Esophagus squamous epithelium (tissue), 5 donors: ENCODE measurements at places on chromosomes 16 and 17.

- DNase-seq, result no peak
Measured at GRCh38 chr16:30040221-30040620, 9.2 kb upstream of the TLCD3B start.

DNA sequence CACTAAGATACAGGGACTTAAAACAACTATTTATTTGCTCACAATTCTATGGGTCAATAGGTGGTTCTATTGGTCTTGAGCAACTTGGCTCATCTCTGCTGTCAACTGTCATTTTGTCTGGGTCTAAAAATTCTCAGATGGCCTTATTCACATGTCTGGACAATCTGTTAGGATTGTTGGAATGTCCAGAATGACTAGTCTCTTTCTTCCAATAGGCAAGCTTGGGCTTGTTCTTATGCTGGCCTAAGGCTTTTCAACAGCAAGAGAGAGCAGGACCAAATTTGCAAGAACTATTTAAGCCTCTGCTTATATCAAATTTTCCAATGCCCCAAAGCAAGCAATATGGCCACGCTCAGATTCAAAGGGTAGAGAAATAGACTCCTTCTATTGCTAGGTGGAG is 240.9 kb downstream of the KIF2B start:
- DNase-seq, result no peak

DNA sequence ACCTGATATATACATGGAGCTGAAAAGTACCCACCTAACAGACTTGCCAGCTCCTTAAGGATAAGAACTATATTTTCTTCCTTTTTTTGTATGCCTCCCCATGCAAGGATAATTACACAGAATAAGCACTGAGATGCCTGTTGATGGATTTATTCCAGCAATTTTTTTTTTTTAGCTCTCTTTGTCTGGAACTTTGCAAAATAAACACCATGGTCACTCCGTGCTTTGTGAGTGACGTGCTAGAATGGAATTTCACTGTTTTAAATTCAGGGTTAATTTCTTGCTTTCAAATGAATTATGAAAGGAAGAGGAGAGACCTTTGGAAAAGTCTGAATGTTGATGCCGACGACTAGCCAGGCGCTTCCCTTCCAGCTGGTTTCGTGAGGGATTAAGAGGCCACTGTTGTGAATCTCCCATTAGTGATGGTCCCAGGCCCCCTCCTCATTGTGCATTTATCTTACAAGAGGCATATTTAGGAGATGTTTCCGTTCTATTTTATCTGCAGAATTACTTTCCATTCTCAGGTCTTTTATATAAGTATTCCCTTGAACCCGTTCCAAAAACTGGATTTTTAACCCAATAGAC is 529.1 kb downstream of the WWOX start:
- DNase-seq, result no peak

DNA sequence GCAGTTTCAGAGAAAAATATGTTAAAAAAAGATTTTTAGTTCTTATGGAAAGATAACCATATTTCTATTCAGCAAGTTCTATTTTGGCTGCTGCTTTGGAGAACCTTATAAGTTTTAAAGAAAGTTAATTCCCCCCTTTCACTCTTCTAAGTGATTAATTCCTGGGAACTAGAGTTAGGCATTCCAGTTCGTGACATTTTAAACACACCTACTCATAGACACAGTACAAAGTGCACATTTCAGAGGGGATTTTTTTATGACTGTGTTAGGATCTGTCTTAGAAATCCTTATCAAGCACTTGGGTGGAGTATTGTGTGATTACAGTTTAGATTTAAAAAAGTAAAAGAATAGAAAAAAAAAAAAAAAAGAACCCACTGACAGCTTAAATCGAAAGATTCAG is 3.5 kb upstream of the CDH11 start:
- no peak for DNase-seq

GRCh38 chr16:20765732-20766131 is 1.9 kb downstream of the ACSM3 start:
- no peak for DNase-seq

DNA sequence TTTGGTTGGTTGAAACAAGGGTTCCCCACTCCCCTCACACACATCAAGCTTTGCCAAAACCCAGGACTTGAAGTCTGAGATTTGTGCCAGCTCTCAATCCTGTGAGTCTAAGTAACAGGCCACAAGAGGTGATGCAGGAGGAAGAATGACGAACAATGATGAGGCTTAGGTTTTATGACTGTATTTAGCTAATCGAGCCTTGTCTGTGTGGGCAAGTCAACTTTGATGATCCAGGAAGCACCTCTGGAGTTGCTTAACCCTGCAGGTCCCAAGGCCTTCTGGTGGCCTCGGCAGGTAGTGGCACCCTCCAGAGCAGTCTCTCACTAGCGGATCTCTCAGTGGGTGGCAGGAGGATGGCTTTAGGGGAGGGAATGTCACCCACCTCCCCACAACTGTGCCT is 28.7 kb downstream of the CDK5RAP3 start:
- DNase-seq, result no peak

GRCh38 chr16:64983963-64984362 is 137.9 kb downstream of the CDH11 start:
- no peak for DNase-seq

- DNase-seq, result no peak
Measured at GRCh38 chr17:21058098-21058893, 15.5 kb upstream of the USP22 start.

GRCh38 chr17:49928126-49928800 is 40.7 kb upstream of the DLX4 start:
- DNase-seq, result no peak

DNA sequence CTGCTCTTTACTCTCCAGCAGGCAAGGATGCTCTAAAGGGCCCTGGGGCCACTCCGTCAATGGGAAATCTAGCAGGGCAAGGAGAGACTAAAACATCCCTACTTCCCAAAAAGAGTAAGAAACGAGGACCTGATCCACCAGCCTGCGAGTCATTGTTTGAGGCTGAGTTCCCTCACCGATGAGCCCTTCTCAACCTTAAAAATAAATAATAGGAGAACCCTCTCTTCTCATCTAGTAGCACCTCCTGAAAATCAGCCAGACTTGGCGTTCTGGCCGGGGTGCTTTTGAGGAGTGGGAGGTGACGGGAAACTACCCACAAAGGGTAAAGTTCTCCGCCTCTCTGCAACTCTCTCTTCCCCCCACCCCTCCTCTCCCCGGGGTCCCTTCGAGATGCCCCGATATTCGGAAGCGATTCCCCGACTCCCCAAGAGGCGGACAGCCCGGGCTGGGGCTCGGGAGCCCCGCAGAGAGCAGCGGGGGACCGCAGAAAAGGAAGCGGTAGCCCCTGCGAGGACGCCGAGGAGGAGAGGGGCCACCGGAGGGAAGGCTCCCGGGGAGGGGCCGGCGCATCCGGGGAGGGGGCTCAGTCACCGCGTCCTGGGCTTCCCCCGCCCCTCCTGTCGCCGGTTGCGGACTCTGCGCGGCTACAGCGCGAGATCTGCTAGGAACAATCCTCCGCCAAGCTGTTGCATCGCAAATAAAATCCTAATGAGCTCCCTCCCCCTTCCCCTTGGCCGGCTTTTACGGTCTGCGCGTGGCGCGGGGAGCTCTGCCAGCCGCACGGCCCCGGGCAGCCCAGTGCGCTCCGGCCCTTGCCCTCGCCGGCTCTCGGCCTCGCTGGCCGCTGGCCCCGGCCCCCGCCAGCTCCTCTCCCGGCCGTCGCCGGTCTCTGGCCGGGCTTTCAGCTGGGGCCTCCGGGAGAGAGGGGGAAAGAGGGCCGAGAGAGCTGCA is 1.3 kb downstream of the HOXB9 start:
- no peak for DNase-seq

- DNase-seq, result peak; percentile 74
Measured at GRCh38 chr16:81738783-81739496, 40.2 kb upstream of the PLCG2 start.

- no peak for DNase-seq
Measured at GRCh38 chr17:8163978-8164814, 1.4 kb upstream of the VAMP2 start.

DNA sequence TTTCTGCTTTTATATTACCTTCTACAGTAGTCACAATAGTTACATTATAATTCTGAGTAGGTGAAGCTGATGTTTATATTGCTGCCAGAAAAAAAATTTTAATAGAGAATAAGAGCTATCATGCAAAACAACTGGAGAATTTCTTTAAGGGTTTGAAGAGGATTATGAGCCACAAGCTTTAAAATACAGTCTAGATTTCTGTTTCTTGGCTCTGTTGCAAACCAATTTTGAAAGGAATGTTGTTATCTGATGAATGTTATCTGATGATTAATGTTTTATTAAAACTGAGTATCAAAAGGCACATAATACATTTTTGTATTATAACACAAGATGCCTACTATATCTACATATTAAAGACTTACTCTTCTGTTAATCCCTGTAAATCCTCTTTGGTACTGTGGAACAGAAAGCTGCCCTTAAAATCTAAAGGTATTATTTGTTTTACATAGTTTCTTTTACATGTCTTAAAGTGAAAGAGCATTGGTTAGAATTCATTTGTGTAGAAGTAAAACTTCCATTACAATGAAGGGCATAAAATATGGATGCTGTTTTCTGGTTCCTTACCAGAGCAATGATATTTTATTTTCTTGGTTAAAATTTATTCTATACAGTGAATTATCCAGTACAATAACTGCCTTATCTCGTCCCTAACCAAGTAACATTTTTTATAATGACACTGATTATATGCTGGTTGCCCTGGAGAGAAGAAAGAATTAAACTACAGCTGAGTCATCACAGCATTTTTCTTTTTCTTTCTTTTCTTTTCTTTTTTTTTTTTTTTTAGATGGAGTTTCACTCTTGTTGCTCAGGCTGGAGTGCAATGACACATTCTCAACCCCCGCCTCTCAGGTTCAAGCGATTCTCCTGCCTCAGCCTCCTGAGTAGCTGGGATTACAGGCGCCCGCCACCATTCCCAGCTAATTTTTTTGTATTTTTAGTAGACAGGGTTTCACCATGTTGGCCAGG is 205.7 kb downstream of the TANC2 start:
- DNase-seq, result no peak

DNA sequence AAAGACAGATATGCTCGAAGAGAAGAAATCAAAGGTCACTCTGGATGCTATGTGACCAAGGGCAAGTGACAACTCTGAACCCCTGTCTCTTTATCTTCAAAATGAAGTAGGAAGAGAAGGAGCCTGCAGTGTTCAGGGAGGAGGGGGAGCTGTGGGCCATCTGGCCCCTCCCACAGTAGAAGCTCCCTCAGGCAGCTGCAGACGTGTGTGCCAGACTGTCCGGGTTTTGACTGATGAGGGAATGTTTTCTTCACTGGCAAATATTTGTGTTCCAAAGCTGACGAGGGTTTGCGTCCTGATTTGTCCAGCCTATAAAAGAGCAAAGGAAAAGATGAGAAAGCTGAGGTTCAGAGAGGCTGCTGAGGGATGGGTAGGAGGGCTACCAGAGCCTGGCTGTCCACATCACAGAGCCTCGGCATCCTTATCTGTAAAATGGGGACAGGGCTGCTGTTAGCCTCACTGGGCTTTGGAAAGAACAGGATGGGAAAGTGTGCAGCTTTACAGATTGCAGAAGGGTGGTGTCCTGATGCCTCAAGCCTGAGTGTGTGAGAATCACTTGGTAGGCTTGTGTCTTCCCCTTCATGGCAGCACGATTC is 1.8 kb upstream of the GINS2 start:
- no peak for DNase-seq

- no peak for DNase-seq
Measured at GRCh38 chr17:6035801-6036394, 34.3 kb upstream of the WSCD1 start.

- DNase-seq, result no peak
Measured at GRCh38 chr17:74445158-74445557, 13.3 kb downstream of the GPRC5C start.

DNA sequence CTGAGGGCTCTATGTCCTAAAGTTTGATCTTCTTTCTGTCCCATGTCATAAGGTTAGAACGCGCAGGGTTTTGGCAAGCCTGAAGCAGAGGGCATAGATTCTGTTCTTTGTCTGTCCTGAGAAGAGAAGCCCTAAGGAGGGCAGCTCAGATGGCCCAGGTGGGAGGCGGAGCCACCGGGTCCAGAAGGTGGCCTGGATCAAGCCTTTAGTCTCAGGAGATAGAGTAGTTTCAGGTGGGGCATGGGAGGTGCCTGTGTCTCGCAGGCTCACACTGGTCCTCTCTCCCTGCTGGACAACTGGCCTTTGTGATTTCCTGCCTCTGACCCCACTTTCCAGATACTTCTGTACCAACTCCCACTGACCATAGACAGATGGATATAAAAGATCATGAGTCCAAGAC is 44.2 kb upstream of the DNAJA2 start:
- no peak for DNase-seq

- DNase-seq, result no peak
Measured at GRCh38 chr17:72510351-72511016, 389.7 kb downstream of the SOX9 start.

DNA sequence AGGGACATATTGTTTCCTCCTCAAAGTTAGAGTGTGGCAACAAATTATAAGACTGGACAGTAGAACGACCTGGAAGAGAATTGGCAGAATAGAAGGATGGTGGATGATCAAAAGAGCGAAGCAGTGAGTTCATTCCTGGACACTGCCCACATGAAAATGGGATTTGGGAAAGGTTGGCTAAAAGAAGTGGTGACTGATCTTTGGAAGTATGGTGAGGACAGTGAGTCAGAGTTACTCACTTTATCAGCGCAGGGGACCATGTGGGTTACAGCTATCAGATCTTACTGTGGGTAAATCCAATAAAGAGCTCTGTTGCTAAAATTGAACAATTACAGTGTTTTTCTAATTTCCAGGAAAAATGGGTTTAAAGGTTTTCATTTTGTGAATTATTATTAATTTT is 2.7 kb upstream of the TANC2 start:
- DNase-seq, result no peak

GRCh38 chr17:19017401-19017800 is 12.8 kb upstream of the FAM83G start:
- DNase-seq, result no peak

DNA sequence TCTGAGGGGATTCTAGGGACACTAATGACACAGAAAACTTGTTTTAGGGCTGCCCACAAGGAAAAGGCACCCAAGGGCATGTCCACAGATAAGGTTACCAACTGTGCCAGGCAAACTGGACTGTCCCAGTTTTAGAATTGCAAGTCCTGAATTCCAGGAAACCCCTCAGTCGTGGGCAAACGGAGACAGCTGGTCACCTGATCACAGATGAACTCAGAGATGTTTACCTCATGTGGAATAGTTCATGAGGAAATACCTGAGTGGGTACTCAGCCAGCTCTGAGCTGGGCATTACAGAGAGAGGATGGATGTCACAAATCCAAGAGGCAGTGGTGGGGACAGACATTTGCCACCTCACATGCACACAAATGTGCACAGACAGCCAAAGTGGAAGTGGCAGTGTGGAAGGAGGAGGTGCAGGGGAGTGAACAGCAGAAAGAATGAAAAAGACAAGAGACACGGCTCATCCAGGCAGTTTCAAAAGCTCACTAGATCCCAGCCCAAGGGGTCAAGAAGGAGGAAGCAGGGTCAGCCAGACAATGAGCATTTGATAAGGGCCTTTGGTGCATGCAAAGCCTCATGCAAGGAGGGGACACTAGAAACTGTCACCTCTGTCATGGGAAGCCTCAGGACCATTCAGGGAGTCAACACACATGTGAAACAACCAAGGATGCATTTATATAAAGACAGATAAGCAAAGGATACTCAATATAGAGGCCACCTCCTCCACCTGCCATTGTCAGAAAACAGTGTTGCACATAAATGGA is 24.8 kb downstream of the TTLL6 start:
- no peak for DNase-seq
